ENCODE measurements at places on chromosomes 12 and 14.

GRCh38 chr14:52179141-52179790, 88.2 kb upstream of the PTGDR start:
- DNase-seq, result no peak

DNA sequence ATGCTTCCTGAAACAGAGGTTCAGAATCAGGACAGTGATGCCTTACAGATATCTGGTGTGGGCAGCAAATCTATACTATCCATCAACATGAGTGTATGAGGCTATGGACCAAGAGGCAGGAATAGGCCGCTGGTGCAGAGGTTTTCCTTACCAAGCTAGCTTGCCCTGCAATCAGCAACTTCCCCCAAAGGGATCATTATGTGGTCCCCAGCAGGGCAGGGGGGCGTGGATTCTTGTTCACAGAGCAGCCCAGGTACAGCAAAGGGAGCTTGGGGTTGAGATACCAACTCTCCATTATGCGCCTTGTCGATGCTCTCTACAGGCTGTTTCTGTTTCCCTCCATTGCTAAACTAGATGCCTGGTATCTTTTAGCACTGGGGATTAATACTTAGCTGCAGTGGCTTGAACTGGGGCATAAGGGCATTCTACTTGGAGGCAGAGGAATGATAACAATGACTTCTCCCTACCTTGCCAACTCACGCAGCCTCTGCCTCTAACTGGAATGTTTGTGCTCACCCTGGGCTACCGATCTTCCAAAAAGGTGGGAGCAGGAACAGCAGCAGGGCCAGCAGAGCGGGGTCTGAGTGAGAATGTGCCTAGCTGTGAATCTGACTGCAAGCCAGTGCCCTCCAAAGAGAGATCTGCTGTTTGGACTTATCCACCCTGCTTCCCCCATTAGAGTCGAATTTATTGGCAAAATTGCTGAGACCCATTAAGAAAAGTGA, 10.3 kb upstream of the KRT1 start:
- no peak for DNase-seq

DNA sequence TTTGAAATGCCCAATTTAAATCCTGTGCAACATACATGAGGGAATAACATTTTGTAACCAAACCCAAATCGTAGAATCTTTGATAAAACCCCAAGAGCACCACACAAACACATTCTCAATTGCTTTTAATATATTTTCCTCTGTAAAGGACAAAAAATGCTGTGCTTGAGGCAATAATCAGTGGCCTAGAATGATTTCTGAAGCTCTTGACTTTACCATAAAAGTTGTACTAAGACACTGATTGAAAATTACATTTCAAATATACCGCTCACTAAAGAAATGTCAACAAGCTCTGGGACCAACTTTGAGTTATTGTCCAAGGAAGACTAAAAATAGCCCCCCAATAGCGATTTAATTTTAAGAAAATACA, 1.5 kb downstream of the EML5 start:
- no peak for DNase-seq

DNA sequence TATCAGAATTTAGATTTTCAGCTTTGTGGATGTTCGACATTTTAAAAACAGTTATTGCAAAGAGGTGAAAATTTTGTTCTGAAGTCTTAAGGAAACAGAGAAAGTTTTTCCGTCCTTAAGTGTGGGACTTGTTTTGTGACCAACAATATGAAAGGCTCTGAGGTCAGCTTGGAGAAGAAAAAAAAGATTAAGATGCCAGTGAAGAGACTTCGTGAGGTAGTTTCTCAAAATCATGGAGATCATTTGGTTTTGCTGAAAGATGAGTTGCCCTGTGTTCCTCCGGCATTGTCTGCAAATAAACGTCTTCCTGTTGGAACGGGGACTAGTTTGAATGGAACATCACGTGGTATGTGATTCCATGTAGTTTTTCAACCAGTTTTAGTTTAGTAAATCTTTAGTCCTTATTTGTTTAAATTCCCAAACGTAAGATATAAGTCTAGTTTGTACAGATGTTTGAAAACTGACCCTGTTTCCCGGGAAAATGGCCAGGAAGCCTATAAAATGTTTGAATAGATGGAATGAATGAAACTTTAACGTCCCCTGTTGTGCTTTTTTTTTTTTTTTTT, 682 bp downstream of the KIAA0586 start:
- no peak for DNase-seq
